ENCODE measurements at places on chromosomes 3 and 15. TPM values are rescaled to one million over a fixed set of nuclear protein-coding genes. Genes with fewer than 3 reads are reported as not detected.

Gene CASR
- 0.04 TPM for total RNA-seq

Gene FOXL2
- 0.68 TPM for total RNA-seq

GRCh38 chr15:40251486-40252140 is 12.8 kb downstream of the PAK6 start:
- no peak for DNase-seq

- no peak for DNase-seq
Observed at GRCh38 chr3:10471054-10471688, 34.2 kb downstream of the ATP2B2 start.

- no peak for DNase-seq
Observed at GRCh38 chr3:138950006-138950644, 3.1 kb downstream of the FOXL2NB start.

DNA sequence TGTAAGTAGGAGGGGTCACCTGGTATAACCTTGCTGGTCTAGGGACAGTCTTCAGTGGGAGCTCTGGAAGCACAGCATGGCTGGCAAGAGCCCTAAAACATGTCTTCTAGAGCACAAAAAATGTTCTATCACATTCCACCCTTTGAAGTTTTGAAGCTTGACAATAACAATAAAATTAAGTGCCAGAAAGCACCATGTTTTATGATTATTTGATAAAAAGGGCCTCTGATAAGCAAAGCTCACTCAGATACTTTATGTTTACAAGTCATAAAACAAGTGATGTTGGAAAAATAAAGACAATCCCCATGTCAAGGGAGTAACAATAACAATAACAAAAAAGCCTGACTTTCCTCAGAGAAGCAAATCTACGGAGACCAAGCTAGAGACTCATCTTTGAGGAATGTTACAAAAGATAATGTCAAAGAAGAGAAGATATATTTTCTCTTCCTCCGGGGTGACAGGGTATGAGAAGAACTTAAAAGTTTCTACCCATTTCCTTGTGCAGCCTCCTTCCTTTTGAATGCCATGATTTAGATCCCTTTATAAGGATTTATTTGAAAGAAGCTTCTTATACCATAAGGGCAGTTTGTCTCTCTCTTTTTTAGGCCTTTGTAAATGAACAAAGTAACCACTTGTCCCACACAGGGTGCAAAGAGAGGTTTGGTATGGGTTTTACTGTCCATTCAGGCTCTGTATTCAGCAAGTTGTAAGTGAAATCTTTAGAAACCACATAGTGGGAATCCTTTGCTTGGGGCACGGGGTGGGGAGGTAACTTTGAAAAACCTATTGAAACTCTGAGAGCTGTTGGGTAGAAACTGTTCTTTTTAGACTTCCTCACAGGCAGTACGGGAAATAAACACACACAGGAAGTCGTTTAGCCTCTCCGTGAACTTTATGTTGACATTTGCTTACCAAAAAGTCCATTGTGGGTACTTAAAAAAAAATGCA is 109.6 kb upstream of the RBMS3 start:
- DNase-seq: no peak

GRCh38 chr15:73608941-73609340 is 24.2 kb downstream of the NPTN start:
- no peak for DNase-seq

GRCh38 chr3:34183611-34184340 is 385.3 kb downstream of the PDCD6IP start:
- DNase-seq: no peak

GRCh38 chr3:11273891-11274291 is 1.7 kb downstream of the ATG7 start:
- no peak for DNase-seq

Data from kidney epithelial cell (primary cell).